ENCODE measurements at places on chromosomes 6 and 20.

DNA sequence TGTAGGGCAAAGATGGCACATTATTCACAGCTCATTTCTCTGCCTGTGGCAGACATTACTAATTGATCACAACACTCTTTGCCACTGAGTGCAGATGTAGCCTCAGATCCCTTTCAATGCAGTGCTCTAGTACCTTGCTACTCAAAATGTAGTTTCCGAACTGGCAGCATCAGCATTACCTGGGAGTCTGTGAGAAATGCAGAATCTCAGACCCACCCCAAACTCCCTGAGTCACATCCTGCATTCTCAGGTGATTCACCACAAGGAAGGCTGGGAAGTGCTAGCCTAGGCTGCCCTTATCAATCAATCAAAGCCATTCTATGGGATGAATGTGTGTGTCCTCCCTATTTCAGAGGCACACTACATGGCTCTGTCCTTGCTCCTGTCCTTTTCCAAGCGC is 58.5 kb downstream of the PCNA start:
- DNase-seq: no peak

- no peak for DNase-seq
Observed at GRCh38 chr6:168311410-168312124, 8.0 kb downstream of the DACT2 start.

DNA sequence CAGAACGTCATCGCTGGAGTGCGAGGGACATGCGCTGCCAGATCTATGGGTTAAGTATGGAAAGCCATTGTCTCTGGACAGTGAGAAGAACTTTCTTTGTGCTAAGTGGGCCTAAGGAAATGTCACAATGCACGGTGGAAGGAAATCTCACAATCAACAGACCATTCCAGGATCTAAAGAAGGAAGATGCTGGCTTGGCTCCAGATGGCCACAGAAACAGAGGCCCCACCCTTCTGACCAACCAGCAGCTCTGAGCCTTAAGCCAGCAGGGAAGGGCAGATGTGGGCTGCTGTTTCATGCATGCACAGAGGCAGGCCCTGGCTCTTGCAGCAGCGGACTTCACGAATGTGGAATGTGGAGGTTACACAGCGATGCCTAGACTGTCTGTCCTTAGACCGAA is 156.3 kb downstream of the SOBP start:
- no peak for DNase-seq

DNA sequence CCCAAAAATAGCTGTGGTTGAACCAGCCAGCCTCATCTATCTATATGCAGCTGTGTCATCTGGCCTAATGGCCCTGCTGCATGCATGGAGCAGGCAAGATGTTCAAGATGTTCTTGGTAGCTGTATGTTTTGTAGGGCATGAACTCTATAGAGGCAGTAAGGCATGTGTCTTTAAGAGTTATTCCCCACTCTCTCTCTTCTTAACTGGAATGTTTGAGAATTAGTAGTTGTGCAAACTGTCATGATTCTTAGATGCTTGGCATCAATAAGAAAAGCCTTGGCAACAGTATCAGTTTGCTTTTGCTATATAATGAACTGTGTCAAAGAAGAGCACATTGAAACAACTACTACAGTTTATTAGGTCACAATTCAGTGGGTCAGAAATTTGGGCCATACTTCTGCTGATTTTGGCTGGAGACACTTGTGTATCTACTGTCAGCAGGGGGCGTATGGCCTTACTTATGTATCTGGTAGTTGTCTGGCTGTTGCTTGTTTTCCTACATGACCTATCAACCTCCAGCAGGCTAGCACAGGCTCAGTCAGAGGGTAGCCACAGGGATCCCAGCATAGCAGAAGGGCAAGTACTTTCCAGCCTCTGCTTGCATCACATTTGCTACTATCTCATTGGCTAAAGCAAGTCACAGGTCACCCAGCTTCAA is 56.1 kb upstream of the LAMP5 start:
- no peak for DNase-seq

DNA sequence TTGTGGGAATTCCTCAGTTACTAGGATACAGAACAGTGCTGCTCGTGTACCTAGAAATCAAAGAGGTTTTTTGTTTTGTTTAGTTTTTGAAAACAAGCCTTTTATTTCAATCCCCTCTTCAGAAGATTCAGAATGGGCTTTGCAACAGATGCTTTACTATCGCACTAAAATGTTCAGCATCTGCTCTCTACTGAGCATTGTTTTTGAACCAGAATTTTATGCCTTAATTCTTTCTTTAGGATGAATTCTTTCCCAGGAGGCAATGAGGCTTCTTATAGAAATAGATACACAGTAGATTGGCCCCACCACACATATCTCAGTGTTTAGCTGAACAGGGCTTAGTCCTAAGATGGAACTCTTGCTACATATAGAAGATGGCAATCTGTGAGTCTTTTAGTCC is 95.9 kb upstream of the SPACA1 start:
- no peak for DNase-seq

DNA sequence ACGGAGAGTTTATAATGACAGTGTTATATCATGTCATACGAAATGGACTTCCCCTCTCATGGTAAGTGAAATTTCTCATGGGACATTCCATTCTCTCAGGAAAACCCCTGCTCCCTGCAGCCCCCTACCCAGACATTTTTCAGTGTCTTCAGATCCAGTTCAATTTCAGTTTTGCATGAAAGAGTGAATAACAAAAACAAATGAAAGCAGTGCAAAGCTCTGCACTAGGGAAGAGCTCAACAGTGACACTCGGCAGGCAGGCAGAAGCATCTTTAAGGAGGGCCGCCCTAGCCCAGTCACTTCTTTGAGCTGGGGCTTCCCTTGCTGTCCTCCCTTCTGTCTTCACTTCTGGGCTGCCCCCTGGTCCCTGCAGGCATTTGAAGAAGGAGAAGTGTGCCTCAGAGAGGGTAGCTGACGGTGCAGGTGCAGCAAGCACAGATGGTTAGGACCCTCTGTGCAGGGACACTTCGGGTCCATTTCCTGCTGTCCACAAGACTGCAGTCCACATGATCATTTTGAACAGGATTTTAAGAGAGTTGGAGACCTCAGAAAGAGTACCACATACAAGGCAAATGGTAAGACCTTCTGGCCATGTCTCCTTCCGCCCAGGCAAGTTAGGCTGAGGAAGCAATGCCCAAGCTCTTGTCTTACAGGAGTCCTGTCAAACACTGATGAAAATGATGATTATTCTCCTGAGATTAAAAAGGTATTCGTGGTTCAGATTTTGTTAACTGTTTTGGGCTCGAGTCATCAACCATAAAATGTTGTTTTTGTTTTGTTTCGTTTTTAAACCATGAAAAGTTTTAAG is 5.4 kb upstream of the DUSP22 start:
- DNase-seq: no peak

GRCh38 chr6:143271024-143271423 is 179.5 kb downstream of the ADAT2 start:
- no peak for DNase-seq

DNA sequence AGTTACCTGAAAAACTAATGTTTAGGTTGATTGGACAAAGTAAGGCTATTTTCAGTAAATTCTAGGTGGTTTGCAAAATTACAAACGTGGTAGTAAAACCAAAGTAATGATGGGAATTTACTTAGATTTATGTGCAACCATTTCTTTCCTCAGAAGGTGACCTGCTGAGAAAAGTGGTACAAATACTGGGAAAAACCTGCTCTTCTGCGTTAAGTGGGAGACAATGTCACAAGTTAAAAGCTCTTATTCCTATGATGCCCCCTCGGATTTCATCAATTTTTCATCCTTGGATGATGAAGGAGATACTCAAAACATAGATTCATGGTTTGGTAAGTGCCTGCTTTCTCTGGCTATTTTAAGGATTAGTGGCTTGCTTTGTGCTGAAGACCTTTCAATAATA is 18.2 kb downstream of the TPX2 start:
- no peak for DNase-seq

- DNase-seq: no peak
Observed at GRCh38 chr6:3325210-3325609, 66.5 kb downstream of the PSMG4 start.

GRCh38 chr6:122563364-122564052 is 46.7 kb upstream of the PKIB start:
- no peak for DNase-seq

DNA sequence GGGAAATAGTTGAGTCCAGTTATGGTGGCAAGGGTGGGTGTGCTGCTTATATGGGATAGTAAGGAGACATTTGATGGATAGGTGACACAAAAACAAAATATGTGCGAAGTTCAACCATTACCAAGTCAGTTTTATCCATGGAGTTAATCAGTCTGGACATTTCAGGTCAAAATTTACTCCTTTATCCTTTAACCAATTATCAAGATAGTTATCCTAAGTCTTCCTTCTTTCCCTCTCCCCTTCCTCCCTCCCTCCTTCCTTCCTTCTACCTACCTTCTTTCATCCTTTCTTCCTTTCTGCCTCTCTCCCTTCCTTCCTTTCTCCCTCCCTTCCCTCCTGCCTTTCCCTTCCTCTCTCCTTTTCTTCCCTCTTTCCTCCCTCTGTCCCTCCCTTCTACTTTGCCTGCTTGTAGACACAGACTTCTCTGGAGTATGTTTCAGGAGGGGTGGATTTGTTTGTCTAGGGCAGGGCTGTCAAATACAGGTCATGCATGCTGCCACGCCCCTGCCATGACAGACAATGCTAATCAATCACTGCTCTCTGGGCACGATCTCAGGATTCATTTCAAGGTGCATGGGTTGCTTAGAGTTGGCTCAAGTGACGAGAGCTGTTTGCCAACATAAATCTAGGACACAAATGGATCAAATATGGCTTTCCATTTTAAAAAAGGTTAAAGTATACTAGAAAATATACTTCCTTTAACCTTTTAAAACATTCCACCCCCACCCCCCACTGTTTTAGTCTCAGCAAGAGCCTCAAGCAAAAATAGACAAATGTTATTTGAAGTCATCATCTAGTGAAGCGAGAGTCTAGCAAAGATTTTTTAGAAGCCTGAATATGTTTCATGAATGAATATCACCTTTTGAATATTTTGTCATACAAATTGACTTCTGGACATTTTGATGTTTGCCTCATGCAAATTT is 281.6 kb upstream of the CITED2 start:
- no peak for DNase-seq

DNA sequence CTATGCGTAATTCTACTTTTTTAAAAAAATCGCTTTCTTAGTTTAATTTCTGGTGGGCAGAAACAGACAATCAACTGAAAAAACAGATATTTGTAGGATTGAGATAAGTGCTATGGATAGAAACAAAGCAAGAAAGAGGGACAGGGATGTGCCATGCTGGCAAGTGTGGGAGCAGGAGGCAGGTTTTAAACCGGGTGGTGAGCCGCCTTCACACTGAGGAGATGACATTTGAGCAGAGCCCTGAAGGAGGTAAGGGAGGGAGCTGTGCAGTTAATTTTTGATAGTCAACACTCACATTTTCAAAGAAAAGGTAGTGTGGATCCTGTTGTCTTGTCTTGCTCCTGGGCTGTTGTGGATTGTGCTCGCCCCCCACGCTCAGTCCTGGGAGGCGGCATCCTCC is 46.8 kb upstream of the TMEM217 start:
- DNase-seq: no peak

- DNase-seq: no peak
Observed at GRCh38 chr6:136921936-136922684, at the start of gene SLC35D3. TSS of gene SLC35D3 (plus strand) at chr6:136922301. CDS start at chr6:136922429, 128 bp downstream.

GRCh38 chr6:142893088-142893487 is 51.9 kb downstream of the HIVEP2 start:
- DNase-seq: no peak

DNA sequence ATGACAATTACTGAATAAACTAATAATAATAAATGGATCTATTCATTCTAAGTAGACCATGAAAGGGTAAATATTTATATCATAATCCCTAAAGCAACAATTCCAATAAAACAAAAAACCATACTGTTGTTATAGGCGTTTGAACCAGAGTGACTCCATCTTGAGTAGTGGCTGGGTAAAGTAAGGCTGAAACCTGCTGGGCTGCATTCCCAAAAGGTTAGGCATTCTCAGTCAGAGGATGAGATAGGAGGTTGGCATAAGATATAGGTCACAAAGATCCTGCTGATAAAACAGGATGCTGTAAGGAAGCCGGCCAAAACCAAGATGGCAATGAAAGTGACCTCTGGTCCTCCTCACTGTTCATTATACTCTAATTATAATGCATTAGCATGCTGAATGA is 8.3 kb downstream of the OR2H1 start:
- no peak for DNase-seq

DNA sequence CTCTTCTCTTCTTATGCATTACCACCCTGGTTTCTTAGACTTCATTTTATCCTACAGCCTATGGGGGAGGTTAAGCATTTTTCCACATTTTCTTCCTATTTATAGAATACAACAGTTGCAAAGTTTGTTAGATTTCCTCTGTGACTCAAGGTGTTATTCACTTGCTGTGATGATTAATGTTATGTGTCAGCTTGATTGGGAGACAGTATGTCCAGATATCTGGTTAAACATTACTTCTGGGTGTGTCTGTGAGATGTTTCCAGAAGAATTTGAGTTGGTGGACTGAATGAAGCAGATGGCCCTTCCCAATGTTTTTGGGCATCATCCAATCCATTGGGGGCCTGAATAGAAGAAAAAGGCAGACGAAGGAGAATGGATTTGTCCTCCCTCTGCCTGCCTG is 131.3 kb downstream of the C6orf118 start:
- DNase-seq: no peak

DNA sequence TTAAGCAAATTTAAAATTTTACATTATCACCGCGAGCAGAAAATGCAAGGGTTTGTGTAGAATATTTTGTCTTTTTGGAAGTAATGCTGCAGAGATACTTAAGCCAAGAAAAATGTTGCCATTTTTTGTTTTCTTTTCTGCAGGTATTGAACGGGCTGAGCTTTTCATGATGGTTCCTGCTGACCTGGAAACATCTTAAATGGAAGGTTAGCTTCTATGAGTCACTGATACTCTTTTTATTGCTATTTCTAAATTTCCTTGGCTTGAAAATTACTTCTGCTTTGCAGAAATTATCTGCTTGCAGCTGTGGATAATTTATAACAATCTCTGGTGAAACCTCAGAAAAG is 12.7 kb downstream of the SYTL3 start:
- DNase-seq: no peak

DNA sequence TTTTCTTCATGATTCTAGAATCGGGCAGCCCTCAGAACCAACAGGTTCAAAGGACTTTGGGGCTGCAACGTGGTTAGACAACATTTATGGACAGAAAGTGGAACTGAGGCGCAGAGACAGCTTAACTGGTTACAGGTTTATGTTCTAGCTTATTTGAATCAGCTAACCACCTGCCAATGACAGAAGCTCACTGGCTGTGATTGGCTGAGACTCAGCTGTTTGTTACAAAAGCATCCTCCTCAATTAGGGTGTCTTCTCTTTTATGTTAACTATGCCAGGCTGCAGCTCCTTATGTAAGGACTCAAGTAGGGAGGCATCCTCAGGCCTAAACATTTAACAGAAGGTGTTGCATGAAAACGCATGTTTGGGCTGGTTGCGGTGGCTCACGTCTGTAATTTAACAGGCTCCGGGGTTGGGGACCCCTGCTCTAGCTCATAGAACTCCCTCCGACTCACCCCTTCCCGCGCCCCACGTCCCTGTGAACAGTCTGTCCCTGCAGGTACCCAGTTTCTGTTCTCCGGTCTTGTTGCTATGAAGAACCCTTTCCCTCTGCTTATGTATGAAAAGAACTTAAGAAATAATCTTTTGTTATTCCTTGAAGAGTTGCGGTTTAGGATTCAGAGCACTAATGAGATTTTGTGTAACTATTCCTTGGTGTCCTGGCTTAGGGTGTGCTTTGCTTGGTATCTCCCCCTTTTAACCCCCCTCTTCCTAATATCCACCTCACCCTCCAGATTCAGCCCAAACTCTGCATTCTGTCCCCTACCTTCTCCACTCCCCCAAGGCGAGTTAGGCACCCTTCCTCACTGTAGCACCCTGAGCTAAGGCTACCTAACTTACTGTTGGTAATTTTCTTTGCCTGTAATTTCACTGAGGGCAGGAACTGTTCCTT is 1.2 kb upstream of the TMEM181 start:
- no peak for DNase-seq
